ENCODE measurements at places on chromosomes 7 and 10. TPM values are rescaled to one million over a fixed set of nuclear protein-coding genes. Genes with fewer than 3 reads are reported as not detected.

Gene GALNT17
- total RNA-seq: under 0.01 TPM

Gene LIPJ
- not detected for total RNA-seq

Gene SMKR1
- not detected for total RNA-seq

Gene MOGAT3
- not detected for total RNA-seq

Gene PVRIG
- not detected for total RNA-seq

Gene PDGFA
- total RNA-seq: 6.1 TPM
